ENCODE measurements at places on chromosomes 2 and 18. TPM values are rescaled to one million over a fixed set of nuclear protein-coding genes. Genes with fewer than 3 reads are reported as not detected.

DNA sequence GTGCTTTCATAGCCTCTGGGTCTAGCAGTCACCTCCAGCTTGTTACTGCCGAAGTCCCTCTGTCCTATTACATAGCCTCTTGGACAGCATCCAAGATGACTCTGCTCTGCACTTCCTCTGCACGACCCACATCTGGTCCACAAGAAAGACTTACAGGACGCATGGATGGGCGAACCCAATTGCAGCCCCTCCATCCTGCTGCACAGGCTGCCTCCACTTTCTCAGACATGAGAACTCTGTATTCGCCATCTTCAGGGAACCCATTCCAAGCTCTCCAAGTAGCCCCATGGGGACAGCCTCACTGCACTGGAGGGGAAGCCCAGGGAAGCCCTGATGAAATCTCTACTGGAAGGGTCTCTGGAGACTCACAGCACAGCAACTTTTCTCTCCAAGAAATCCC is 172.1 kb downstream of the GFPT1 start:
- DNase-seq = no peak

Gene HOXD10
- total RNA-seq = not detected

GRCh38 chr2:152189622-152190495 is 14.3 kb upstream of the STAM2 start:
- no peak for DNase-seq

DNA sequence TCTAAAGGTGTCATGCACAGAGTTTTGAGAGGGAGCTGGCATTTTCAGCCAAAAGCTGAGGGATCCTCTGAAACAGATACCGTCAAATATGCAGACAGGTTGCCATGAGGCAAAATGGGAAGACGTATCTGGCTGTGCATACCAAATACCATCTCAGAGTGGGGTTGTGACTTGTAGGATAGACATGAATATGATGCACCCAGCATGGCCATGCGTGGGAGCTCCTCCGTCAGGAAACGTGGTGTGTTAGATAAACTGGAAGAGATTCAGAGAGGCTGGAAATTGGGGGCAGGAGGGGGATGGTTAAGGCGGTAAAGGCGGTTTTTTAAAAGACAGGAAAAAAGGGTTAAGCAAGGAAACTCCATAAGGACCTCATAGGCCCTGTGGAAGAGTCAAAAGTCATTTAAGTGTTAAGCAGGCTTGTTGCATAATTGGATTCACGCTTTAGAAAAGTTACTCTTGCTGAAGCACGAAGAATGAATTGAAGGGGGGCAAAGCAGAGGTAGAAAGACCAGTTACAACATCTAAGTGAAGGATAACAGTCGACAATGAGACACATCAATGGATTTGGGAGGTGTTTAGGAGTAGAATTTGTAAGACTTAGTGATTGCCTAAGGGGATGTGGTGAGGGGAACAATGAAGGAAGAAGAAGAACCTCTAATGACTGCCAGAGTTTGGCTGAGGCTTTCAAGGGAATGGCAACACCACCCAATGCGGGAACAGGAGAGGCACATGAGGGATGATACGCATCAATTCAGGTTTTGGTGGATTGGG is 139.6 kb upstream of the CTAGE1 start:
- no peak for DNase-seq

Measured in H1 (cell line).